ENCODE measurements at places on chromosomes 11 and 22.
A peak's percentile ranks its signal among the peaks of the same experiment; 100 is the strongest.

DNA sequence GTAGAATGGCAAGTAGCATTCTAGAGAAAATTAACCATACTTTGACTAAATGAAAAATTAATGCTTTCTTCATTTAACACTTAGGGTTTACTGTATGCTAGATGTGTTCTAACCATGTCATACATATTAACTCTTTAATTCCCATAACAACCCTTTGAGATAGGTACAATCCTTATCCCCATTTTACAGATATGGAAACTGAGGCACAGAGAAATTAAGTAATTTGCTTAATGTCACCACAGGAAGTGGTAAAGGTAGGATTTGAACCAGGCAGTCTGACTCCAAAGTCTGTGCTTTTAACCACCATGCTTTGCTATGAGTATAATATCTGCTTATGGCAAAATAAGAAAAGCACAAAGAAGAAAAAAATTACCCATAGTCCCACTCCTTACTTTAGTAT is 59.5 kb downstream of the LIF start:
- DNase-seq: no peak

GRCh38 chr11:10902301-10903063 is 44.6 kb upstream of the ZBED5 start:
- DNase-seq: no peak

DNA sequence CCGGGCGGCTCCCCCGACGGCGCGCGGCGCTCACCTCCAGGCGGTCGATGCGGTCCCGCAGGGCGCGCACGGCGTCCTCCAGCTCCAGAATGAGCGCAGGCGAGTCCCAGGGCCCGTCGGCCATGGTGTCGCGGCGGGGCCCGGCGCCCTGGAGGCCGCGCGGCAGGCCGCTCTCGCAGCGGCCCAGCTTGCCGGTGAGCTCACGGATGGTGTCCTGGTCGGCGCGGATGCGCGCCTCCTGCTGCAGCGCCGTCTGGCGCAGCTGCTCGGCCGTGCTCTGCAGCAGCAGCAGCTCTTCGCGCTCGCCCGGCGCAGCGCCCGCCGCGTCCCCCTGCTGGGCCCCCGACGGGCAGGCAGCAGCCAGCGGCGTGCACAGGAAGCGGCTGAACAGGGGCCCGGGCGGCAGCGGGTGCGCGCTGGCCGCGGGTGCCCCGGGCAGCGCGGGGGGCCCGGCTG is 599 bp downstream of the NPTXR start:
- DNase-seq: peak; percentile 43

GRCh38 chr11:59862252-59862651 is 4.0 kb downstream of the TCN1 start:
- DNase-seq: no peak

DNA sequence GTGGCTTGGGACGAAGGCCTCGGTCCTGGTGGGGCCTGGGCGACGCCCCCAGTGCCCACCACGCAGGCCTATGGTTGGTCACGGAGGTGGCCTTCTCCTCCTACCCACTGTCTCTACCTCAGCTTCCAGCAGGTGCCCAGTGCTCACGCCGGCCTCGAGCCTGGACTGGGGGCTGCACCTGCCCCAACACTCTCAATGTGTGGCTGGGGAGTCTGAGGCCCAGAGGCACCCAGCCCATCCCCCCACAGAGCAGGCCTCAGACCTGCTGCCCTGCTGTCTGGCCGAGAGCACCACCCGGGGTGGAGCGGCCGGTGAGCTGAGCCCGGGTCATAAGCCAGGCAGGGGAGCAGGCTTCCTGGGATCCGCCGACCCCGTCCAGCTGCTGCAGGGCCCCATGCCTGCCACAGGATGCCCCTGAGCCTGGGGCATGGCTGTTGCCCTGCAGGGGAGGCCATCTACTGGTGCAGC is 28.6 kb upstream of the MUC5AC start:
- DNase-seq: no peak

DNA sequence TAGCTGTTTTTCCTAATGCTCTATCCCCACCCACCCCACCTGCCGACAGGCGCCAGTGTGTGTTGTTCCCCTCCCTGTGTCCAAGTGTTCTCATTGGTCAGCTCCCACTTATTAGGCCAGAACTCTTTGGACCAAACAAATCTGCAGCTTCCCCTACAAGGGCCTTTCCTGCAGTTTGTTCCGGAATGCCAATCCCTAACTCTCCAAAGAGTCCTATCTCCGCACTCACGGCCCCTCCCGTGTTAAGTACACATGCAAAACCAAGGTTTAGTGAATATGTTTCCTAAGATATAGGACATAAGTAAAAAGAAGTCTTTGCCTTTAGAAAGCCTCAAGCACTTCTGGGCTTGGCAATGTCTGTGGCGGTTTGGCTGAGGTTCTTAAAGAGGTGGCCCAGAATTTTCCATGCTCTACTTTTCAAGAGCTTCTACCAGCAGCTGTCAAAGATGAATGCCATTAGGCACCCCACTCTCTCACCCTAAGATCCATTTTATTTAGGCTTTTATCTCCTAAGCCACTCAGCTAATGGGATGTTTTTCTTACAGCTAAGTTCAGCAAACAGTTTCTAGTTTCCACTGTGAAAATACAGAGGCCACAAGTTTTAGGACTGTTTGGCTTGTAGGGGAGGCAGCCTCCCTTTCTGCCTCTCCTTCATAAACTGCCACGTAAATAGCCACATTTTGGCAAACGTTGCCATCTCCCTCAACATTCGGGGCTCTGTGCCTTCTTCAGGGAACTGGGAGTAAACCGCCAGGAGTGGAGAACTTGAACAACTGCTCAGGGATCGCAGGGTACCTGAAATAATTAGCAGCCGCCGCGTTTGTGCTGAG is 1.6 kb downstream of the CD59 start:
- no peak for DNase-seq

GRCh38 chr11:124875943-124876817 is 10.9 kb downstream of the ROBO3 start:
- peak; percentile 78 for DNase-seq

- no peak for DNase-seq
Observed at GRCh38 chr22:48920776-48921241, 906.9 kb downstream of the BRD1 start.

GRCh38 chr11:84691830-84692229 is 935.3 kb downstream of the DLG2 start:
- DNase-seq: no peak

- DNase-seq: no peak
Observed at GRCh38 chr22:31628362-31628761, 33.7 kb downstream of the PISD start.

- DNase-seq: no peak
Observed at GRCh38 chr11:84140386-84141169, 854.4 kb upstream of the CCDC90B start.

DNA sequence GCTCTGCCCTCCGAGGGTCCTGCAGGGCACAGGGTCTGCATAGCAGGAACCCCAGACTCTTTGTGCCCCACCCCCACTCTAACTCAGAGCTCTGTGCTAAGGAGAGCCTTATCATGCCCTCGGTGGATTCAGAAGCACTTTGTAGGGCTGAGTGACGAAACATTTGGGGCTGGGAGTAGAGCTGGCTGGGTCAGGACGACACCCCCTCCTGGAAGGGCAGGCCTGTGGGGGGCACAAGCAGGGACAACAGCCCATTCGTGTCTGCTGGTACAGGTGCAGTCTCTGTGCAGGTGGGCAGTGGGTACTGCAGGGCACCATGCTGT is 8.9 kb downstream of the APOBEC3A start:
- DNase-seq: no peak

DNA sequence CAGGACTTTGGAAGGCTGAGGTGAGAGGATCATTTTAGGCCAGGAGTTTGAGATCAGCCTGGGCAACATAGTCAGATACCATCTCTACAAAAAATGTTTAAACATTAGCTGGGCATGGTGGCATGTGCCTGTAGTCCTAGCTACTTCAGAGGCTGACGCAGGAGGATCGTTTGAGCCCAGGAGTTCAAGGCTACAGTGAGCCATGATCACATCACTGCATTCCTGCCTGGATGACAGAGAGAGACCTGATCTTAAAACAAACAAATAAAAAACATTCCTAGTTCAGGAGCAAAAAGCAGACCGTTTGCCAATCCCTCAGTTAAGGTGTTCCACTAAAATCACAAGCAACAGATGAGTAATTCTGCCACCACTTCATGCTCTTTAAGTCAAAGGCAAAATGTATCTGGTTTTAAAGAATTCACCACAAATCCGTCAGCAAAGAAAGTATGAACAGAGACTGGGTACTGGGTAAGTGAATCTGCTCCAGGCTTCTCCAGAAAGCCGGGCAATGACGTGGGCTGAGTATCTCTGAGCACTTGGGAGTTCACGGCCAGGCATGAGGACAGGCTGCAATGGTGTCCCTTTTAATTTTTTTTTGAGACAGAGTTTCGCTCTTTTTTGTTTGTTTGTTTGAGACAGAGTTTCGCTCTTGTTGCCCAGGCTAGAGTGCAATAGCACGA is 19.5 kb downstream of the CLTCL1 start:
- no peak for DNase-seq

DNA sequence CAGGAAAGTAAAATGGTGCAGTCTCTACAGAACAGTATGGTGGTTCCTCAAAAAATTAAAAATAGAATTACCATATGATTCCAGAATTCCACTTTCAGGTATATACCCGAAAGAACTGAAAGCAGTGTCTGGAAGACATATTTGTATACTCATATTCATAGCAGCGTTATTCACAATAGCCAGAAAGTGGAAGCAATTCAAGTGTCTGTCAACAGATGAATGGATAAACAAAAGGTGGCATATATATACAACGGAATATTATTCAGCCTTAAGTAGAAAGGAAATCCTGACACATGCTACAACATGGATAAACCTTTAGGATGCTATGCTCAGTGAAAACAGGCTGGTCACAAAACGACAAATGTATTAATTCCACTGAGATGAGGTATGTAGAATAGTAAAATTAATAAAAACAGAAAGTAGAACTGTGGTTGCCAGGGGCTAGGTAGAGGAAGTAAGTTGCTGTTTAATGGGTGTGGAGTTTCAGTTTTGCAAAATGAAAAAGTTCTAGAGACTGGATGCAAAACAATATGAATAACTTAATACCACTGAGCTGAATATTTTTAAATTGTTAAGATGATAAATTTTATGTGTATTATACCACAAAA is 14.5 kb downstream of the SAA1 start:
- DNase-seq: no peak

DNA sequence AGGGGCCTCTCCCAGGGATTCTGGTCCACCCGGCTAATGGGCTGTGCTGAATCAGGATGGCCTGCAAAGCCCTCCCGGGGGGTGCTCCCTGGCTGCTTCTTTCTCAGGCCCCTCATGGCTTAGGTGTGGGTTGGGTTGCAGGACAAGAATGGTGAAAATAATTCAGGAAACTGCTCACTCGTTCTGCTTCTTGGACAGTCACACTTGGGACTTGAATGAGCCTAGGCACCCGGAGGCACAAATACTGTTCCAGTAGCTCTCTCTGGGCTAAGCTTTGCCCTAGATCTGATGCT is 83.2 kb downstream of the TRIM29 start:
- no peak for DNase-seq

DNA sequence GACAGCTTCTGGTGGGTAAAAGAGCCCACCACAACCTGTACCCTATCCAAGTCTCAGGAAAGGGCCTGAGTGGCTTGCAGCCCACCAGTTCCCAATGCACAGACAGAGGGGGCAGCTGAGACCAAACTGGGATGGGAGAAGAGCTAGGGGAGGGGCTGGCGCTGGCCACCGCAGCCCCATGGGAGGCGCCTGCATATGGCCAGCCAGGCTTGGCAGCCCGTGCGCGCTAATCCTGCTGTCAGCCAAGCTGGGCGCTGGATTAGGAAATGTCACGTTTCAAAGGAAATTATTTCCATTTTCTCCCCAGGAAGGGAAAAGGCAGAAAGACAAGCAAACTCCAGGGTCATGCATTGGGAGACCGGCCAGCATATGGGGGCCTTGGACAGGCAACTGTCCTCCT is 236.8 kb downstream of the BUD13 start:
- no peak for DNase-seq

- DNase-seq: no peak
Observed at GRCh38 chr11:78350091-78350645, 67.5 kb downstream of the GAB2 start.

DNA sequence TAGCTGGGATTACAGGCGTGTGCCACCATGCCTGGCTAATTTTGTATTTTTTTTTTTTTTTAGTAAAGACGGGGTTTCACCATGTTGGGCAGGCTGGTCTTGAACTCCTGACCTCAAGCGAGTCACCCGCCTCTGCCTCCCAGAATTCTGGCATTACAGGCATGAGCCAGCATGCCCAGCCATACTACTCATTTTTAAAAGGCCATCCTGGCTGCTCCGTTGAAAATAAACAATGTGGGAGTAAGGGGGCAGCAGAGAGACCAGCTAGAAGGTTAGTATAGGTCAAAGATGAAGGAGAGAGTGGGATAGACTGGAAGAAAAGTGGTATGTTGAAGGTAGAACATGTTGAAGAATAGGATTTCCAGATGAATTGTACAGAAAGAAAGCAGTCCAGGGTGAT is 17.6 kb upstream of the LIN7C start:
- DNase-seq: no peak

DNA sequence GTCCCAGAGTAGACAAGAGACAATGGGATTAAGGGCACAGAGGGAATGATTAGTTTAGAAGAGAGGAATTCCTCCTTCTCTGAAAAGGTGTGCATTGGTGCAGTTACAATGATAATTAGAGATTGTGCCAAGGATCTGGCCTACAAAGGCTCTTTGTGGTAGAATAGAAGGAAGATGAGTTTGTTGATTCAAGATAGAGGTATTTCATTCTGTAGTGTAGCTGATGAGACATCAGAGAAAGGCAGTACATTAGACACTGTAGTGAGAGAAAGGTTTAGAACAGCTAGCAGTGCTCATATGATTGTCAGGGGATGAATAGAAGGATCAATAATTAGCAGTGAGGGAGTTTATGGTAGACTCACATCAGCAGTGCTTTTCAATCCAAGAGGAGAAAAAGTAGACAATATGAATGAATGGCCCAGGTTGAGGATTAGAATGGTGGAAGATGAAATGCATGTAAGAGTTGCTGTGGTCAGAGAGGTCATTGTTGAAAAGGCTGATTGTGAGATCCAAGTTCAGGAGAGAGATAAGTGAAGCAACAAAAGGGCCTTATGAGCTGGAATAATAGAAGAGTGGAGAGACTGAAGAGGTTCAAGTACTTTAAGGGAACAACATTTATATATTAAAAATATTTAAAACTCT is 28.9 kb downstream of the SIK2 start:
- no peak for DNase-seq

DNA sequence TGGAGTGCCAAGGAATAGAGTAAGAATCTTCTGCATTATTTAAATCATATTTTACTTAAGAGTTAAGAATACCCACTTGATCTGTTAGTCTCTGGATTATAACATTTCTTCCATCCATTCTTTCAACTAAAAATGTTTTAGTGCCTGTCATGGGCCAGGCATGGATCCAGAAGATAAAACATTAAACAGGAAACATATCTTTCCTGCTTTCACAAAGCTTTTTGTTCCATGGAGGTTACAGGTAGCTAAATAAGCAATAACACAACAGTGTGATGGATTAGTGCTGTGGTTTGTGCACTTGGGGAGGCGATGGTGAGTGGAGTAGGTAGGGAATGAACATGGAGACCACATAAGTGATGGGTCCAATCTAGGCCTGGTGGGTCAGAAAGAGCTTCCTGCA is 258.5 kb downstream of the DDX10 start:
- no peak for DNase-seq

- no peak for DNase-seq
Observed at GRCh38 chr11:112398798-112399478, 138.3 kb upstream of the PLET1 start.

Measured in stimulated activated naive CD4-positive, alpha-beta T cell treated with Interleukin-2 at 50 U/mL for 16 hours (primary cell).